ENCODE measurements at places on chromosomes 4 and X.

DNA sequence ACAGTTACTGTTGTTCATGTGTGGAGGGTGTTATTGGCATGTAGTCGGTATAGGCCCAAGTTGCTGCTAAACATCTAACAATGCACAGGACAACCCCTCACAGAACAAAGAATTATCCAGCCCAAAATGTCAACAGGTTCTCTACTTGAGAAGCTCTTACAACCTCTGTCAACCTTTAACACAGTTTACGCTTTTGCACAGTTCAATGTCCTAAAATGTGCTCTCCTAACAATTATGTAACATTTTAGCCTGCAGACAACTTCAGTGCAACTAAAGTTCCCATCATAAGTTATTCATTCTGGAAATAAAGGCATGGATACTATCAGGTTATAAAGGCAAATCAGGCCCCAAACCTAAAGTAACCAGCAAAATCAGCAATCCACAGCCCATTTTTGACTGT lies 66.2 kb downstream of the ASB9 start:
- DNase-seq: no peak

DNA sequence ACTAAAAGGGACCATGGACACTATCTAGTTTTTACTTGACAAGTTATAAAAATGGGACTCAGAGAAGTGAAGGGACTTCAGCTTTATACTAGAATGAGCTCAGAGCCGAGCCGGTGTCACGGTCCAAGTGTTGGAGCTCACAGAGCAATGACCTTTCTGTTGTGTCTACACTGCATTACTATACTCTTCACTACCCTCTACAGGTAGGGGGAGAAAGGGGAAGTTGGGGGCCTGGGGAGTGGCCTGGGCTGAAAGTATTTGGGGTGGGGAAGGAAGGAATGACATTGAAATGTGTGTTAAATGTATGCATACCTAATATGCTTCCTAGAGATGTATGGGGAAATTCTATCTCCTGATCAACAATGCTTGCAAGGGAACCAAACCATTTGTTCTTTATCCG lies 48.8 kb upstream of the HHIP start:
- DNase-seq: no peak

DNA sequence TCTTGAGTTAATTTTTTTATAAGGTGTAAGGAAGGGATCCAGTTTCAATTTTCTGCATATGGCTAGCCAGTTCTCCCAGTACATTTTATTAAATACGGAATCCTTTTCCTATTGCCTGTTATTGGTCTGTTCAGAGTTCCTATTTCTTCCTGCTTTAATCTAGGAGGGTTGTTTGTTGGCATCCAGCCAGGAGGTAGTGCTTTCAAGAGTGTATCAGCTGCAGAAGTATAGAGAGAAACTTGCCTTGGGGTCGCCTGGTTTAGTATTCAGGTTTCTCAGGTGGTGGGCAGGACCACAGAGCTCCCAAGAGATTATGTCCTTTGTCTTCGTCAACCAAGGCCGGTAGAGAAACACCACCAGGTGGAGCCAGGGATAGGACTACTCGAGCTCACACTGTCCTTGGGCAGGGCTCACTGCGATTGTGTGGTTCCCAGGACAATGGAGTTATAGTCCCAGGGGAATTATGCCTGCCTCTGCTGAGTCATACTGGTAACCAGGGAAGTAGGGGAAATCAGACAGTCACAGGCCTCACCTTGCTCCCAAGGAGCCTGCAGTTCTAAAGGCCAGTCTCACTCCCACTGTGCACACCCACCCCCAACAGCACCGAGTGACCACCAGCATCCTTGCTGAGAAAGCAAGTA lies 168.1 kb downstream of the VSIG4 start:
- DNase-seq: no peak

DNA sequence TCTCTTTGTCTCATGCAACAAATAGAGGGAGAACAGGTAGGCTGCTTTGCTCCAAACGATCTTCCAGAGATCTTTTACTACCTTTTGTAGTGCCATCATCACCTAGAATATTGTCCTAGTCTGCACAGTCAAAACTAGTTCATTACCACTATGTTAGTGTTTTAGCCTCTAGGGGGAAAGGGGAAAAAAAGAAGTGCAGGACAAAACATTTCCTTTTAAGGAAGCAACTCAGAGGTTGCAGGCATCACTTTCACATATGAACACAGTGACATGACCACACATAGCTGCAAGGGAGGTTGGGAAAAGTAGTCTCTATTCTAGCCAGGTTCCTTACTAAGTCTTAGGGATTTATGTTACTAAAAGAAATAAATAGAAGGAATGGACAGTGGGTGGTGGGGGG lies 39.3 kb upstream of the RAP2C start:
- no peak for DNase-seq

DNA sequence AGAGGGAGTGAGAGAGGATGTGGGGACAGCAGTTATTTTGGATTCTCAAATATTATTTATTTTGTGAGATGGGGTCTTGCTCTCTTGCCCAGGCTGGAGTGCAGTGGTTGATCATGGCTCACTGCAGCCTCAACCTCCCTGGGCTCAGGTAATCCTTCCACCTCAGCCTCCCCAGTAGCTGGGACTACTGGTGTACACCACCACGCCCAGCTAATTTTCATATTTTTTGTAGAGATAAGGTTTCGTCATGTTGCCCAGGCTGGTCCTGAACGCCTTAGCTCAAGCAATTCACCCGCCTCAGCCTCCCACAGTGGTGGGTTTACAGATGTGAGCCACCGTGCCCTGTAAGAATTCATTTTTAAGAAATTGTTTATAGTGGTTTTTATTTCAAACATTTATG lies 61.2 kb downstream of the FHDC1 start:
- no peak for DNase-seq

- no peak for DNase-seq
Measured at GRCh38 chrX:110286106-110286505, 31.8 kb downstream of the AMMECR1 start.

All from pancreas (tissue), 10 donors.